ENCODE measurements at places on chromosomes 12 and 14.
A peak's percentile ranks its signal among the peaks of the same experiment; 100 is the strongest.

GRCh38 chr14:95365401-95365800, 45.7 kb upstream of the CLMN start:
- DNase-seq, result no peak

GRCh38 chr14:78075033-78075432, 95.1 kb upstream of the NRXN3 start:
- no peak for DNase-seq

GRCh38 chr12:65624554-65625086, 199.7 kb upstream of the HMGA2 start:
- DNase-seq, result no peak

DNA sequence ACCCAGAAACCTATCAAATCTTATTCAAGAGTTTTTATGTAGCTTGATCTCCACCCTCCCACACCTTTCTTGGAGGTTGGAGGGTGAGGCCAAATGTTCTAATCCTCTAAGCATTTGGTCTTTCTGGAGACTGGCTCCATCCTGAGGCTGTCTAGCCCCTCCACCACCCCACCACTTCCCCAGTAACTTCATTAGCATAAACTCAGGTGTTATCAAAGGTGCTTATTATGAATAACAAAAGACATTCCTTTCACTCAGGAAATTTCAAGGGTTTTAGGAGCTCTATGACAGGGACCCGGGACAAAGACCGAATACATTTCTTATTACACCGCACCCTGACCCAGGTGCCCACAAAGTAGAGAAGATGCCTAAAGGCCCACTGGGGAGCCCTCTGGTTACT, 2.8 kb upstream of the TMEM229B start:
- DNase-seq, result no peak

- DNase-seq, result peak; percentile 66
These were observed 3.2 kb upstream of the CLEC9A start for GRCh38 chr12:10027311-10027710.

DNA sequence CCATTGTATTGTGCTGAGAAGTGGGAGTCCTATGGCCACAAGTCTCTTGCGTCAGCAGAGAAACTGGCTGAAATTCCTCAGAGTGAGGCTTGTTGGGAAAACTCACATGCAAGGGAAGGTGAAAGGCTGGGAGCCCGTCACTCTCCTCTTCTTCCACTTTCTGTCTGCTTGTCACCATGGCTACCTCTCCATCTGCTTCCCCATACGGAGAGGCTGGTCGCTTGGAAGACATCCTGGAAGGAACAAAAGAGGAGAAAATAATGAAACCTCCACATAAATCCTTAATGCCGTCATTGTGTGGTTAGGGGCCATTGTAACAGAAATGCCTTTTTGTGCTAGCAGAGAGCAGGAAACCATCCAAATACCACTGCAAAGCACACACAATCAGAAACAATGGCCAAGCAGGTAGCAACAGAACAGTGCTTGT, 53.7 kb downstream of the SOX5 start:
- no peak for DNase-seq

DNA sequence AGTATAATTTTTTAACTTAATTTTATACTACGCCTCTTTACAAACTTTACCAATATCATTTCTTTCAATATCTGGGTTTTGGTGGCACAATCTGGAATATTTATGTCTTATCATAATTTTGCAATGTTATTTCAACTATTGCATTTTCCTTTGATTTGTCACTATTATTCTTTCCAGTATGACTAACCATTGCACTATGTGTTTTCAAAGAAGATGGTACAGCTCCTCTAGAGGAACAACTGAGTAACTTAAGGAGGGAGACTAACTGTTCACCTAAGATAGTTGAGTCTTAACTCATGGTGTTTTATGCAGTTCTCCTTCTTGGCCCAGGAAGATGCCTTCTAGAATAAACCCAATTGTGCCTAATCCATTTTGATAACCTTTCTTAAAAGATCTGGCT, 60.5 kb upstream of the KIF21A start:
- DNase-seq, result no peak

DNA sequence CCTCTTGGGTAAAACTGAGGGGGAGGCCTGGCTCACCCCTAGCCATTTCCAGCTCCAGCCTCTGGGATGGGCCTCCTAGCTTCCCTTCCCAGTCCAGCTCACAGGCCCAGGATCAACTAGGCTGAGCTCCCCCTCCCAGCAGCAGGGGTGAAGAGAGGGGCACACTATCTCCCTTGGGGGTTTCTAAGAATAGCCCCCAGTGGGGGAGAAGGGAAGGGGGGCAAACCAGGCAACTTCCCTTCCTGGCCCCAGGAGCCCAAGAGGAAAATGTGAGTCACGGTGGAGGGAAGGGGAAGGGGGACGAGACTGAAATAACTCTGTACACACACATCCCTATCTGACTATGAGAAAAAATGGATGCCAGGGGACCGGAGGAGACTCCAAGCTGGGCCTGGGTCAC, 9.0 kb downstream of the ADCY6 start:
- DNase-seq, result no peak

DNA sequence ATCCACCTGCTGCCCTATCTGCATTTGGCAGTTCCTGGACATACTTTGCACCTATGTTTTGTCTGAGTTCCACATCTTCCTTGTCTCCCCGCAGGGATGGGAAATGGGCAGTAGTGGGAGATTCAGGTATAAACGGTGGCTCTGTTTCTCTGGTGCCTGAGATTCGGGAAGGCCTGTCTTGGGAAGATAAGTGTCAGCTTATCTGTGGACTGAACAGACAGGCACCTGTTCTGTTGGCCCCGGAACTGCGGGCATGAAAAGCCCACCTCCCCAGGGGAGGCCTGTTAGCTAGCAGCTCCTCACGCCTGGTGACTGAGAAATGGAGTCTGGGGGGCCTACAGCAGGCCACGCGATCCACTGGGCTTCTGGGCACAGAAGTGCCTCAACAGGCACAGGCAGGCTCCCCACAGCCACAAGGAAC, 5.8 kb downstream of the PHB2 start:
- DNase-seq, result no peak

DNA sequence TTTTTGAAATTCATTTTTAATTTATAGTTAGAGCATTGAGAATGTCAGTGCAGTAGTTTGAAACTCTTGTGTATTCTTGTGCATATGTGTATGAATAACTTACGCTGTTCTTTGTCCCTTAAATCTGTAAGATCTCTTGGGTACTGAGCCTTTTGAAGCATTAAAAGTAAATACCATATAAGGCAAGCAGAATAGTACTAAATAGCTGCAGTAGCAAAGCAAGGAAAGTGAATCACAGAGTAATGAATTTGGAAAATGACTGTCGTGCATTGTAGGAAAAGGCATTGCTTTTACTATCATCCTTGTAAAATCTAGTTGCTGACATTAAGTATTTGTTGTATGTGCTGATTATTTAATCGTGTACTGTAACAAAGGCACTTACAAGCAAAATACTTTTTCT, 12.1 kb downstream of the CNOT2 start:
- DNase-seq, result no peak

DNA sequence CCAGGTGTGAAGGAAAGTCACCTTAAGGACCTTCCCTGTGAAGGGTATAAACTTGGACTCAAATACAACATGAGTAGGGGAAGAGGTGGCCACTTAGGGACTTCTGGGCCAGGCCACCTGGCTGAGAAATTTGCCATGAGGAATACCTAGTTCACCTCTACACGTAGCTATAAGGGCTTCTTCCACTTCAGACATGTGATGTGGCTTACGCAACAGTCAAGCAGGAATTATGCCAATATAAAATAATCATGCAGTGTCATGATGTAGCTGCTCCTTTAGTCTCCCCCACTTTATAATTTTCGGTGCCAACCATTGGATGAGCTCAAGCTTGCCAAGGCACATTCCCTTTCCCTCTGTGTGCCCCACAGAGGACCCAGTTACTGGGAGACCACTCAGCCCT, 166.6 kb upstream of the BCL2L14 start:
- no peak for DNase-seq

GRCh38 chr12:56158926-56159461, 835 bp downstream of the MYL6 start:
- peak; percentile 40 for DNase-seq

DNA sequence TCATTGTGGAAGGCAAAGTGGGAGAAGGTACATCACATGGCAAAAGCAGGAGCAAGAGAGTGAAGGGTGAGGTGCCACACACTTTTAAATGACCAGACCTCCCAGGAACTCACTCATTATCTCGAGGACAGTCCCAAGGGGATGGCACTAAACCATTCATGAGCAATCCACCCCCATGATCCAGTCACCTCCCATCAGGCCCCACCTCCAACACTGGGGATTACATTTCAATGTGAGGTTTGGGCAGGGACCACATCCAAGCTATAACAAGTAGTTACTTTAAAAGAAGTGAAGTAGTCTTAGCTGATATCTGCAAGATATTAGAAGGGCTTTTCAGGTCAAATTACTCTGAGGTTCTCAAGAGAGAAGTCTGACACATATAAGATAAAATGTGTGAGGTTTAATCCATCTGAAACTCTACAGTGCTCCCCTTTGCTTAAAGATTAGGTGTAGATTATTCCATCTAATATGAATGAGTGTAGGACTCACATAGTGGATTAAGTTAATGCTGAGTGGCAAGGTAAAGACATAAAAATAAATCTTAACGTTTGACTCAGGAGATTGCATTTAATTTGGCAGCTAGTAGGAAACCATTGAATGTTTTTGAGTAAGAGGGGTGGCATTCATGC, 130.8 kb downstream of the TMX1 start:
- DNase-seq, result no peak

- no peak for DNase-seq
These were observed 19.5 kb downstream of the DMAC2L start for GRCh38 chr14:50331596-50331995.

All from AML-193 (cell line).